Body of pancreas (tissue), 4 donors: ENCODE measurements at places on chromosomes 11 and 22.
A peak's percentile ranks its signal among the peaks of the same experiment; 100 is the strongest.

DNA sequence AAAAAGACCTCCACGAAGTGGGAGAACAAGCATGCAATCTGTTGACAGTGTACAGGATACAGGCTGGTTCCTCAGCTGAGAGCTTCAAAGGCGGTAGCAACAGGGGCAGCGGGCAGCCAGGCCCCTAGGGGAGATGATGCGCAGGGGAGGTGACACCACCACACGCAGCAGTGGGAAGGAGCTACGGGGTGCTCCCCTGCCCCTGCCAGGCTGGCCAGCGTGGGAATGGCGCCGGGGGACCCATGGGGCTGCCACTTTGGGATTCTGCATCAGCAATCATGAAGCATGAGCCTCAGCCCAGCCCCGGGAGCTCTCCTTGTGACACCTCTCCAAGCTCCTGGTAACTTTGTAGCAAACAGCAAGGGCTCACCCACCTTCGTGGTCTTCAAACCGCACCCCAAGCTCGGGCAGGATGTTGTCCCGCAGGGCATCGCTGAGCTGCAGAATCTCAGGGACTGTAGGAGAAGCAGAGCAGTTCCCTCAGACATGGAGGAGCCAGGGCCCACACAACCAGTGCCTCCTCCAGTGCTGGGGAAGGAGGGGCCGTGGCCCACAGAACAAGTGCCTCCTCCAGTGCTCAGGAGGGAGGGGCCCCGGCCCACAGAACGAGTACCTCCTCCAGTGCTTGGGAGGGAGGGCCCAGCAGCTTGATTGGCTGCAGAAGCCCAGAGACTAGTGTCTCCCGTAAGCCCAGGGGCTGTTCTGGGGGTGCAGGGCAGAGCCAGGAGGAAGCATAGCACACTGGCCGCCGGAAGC, 14.6 kb upstream of the NAP1L4 start:
- H3K27me3 ChIP-seq: no peaks in the 10 kb centered on the region
- no peak overlapping the region for H3K4me3 ChIP-seq
- no peak overlapping the region for H3K27ac ChIP-seq
- peaks cover 13% of the 10 kb centered on the region for H3K36me3 ChIP-seq
- peaks cover 4% of the 10 kb centered on the region for H3K4me1 ChIP-seq

- no peaks in the 10 kb centered on the region for H3K27me3 ChIP-seq
- no peaks in the 10 kb centered on the region for H3K36me3 ChIP-seq
- no peak for DNase-seq
- H3K4me1 ChIP-seq: no peaks in the 10 kb centered on the region
Measured at GRCh38 chr11:106131998-106132397, 54.5 kb downstream of the AASDHPPT start.

DNA sequence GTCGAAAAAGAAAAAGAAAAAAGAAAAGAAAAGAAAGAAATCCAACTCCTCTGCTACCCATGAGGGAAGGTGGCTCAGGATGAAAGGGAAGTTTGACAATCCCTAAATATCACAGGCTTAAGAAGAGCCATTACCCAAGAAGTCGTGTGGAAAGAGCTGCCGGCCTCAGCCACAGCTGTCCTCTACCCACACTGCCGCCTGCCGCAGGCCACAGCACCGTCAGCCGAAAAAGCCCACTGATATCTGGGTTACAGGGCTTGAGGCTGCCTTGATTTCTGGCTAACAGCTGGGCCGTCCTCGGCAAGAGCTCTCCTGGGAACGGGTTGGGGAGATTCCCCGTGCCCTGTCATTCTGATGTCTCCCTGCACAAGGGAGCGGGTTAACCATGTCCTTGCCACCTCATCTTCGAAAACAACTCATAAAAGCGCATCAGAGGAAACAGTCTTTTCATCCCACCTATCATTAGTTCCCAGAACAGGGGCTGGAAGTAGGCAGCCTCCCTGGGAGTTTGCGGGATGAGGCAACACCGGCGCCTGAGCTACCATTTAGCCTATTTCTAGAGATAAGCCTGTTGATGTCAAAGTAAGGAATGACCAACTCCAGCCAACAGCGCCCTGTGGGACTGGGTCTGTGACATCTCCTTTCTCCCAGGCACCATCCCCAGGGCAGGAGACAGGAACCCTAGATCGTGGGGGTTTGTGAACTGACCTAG, 21.8 kb upstream of the SNX32 start:
- no peaks in the 10 kb centered on the region for H3K36me3 ChIP-seq
- DNase-seq: no peak
- H3K4me1 ChIP-seq: peaks cover 4% of the 10 kb centered on the region
- no peak overlapping the region for H3K4me3 ChIP-seq

- H3K36me3 ChIP-seq: no peaks in the 10 kb centered on the region
- no peak overlapping the region for H3K27ac ChIP-seq
- no peak for DNase-seq
- peaks cover 30% of the 10 kb centered on the region for H3K4me1 ChIP-seq
- H3K4me3 ChIP-seq: no peak overlapping the region
Measured at GRCh38 chr11:2272228-2272945, 2.0 kb upstream of the ASCL2 start.

- H3K4me3 ChIP-seq: no peak overlapping the region
- H3K27me3 ChIP-seq: no peaks in the 10 kb centered on the region
- no peaks in the 10 kb centered on the region for H3K36me3 ChIP-seq
- no peak for DNase-seq
- H3K4me1 ChIP-seq: no peaks in the 10 kb centered on the region
Measured at GRCh38 chr11:26105762-26106423, 226.0 kb upstream of the ANO3 start.

GRCh38 chr11:29260939-29261705, 755.7 kb downstream of the KCNA4 start:
- no peak for DNase-seq
- no peaks in the 10 kb centered on the region for H3K4me1 ChIP-seq

DNA sequence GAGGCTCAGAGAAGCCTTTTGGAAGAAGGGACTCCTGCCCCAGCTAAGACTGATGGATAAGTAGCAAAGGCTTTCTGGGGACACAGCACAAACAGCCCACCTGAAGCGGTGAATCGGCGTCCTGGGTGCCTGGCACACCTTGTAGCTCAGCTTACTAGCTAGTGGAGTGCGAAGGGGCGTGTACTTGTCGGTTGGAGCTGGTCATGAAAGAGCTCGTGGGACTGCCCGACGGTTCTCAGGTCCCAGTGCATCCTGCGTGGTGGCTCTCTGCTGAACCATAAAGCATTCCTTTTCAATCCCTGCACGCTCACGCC, 690 bp upstream of the UVRAG start:
- H3K36me3 ChIP-seq: no peaks in the 10 kb centered on the region
- DNase-seq: no peak
- H3K27ac ChIP-seq: peak overlapping the region; percentile 86
- no peaks in the 10 kb centered on the region for H3K27me3 ChIP-seq
- no peak overlapping the region for H3K4me3 ChIP-seq

DNA sequence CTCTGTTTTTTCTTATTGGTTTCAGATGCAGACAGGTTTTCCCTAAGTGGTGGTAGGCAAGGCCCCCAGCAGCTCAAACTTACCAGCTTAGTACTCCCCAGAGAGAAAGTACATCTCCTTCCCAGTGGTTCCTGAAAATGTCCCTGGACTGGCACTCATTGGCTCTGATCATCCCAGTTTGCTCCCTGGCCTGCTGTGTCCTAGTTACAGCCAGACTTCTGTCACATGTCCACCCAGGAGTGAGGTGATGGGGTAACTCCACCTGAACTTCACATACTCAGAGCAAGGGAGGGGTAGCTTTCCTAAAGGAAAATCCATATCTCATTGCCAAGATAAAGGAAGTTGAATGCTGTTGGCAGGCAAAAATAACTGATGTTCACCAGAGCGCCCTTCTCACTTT, 237.0 kb upstream of the MPPED2 start:
- no peak overlapping the region for H3K27ac ChIP-seq
- H3K27me3 ChIP-seq: no peaks in the 10 kb centered on the region
- peaks cover 51% of the 10 kb centered on the region for H3K4me1 ChIP-seq
- no peaks in the 10 kb centered on the region for H3K36me3 ChIP-seq
- DNase-seq: no peak

- no peak overlapping the region for H3K27ac ChIP-seq
- peaks cover 15% of the 10 kb centered on the region for H3K36me3 ChIP-seq
- no peak for DNase-seq
- no peak overlapping the region for H3K4me3 ChIP-seq
- no peaks in the 10 kb centered on the region for H3K27me3 ChIP-seq
Measured at GRCh38 chr11:47326198-47326597, 26.3 kb downstream of the MYBPC3 start.

GRCh38 chr11:114136686-114137640, 77.5 kb downstream of the ZBTB16 start:
- H3K4me1 ChIP-seq: peaks cover 79% of the 10 kb centered on the region
- no peak for DNase-seq
- no peak overlapping the region for H3K4me3 ChIP-seq
- H3K27ac ChIP-seq: no peak overlapping the region
- no peaks in the 10 kb centered on the region for H3K36me3 ChIP-seq

DNA sequence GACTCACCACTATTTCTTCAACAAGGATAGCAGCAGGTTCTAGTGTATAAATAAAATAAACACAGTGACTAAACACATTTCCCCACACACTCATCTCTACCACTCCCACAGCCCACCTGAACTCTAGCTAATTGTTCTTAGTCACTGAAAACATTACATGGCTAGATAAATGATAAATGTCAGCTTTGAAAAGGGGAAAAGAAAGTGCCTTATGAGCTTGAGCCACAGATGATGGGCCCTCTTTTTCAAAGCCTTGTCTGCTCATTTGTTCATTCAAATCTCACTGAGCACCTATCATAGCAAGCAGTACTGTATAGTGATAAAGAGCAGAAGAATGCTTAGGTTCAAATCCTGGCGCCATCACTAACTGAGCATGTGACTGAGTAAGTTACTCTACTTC, 58.3 kb downstream of the SIK3 start:
- H3K4me1 ChIP-seq: peaks cover 32% of the 10 kb centered on the region
- no peak overlapping the region for H3K4me3 ChIP-seq
- H3K27ac ChIP-seq: no peak overlapping the region
- DNase-seq: no peak
- no peaks in the 10 kb centered on the region for H3K36me3 ChIP-seq
- H3K27me3 ChIP-seq: no peaks in the 10 kb centered on the region

- H3K36me3 ChIP-seq: peaks cover 3% of the 10 kb centered on the region
- H3K27ac ChIP-seq: no peak overlapping the region
- no peaks in the 10 kb centered on the region for H3K27me3 ChIP-seq
Measured at GRCh38 chr11:63459586-63459985, 31.4 kb downstream of the PLAAT5 start.

DNA sequence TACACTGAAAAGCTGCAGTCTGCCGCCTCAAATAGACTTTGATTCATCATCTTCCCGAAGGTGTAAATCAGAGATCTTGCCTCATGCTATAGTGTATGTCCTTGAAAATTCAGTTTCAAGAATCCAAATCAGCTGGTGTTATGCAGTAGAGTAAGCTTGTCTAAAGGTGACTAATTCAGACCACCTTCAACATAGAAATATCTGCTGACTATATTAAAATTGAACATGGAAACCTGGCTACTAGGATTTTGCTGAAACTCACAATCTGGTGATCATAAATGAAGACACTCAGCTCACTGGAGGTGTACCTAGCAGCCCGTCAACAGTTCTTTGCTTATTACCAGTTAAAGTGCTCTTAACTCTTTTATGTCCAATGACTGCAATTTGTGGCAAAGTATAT, 266.6 kb downstream of the CADM1 start:
- no peaks in the 10 kb centered on the region for H3K4me1 ChIP-seq
- no peaks in the 10 kb centered on the region for H3K27me3 ChIP-seq
- no peak for DNase-seq
- no peak overlapping the region for H3K27ac ChIP-seq

- no peak overlapping the region for H3K4me3 ChIP-seq
- H3K27ac ChIP-seq: no peak overlapping the region
- H3K36me3 ChIP-seq: no peaks in the 10 kb centered on the region
- DNase-seq: no peak
- no peaks in the 10 kb centered on the region for H3K4me1 ChIP-seq
- H3K27me3 ChIP-seq: no peaks in the 10 kb centered on the region
Measured at GRCh38 chr11:26070714-26071380, 261.1 kb upstream of the ANO3 start.

DNA sequence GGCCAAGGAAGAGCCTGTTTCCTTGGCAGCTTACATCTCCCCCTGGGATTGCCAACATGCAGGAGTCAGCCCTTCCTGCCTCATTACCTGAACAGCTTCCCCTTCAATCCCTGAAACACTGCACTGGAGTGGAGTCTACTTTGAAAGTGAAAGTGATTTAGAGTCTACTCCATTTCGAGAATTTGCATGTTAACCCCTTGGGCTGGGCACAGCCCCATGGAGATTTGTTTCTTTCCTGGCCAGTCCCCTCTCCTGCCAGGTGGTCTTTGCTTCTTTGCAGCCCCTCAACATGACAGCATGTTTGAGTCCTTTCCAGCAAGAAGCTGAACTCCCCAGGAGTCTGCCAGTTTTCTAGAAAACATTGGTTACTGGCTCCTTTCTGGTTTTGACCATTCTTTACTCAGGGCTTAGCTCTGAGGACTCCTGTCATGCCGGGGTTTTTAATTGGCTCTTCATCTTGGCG, 59.9 kb downstream of the TRAF6 start:
- H3K4me3 ChIP-seq: no peak overlapping the region
- peak overlapping the region; percentile 55 for H3K27ac ChIP-seq
- DNase-seq: no peak
- no peaks in the 10 kb centered on the region for H3K27me3 ChIP-seq
- H3K4me1 ChIP-seq: peaks cover 33% of the 10 kb centered on the region
- no peaks in the 10 kb centered on the region for H3K36me3 ChIP-seq

- no peak overlapping the region for H3K27ac ChIP-seq
- no peak overlapping the region for H3K4me3 ChIP-seq
- H3K27me3 ChIP-seq: no peaks in the 10 kb centered on the region
- peaks cover 6% of the 10 kb centered on the region for H3K4me1 ChIP-seq
- peak; percentile 17 for DNase-seq
- H3K36me3 ChIP-seq: no peaks in the 10 kb centered on the region
Measured at GRCh38 chr11:113189909-113190667, 124.3 kb upstream of the TTC12 start.

DNA sequence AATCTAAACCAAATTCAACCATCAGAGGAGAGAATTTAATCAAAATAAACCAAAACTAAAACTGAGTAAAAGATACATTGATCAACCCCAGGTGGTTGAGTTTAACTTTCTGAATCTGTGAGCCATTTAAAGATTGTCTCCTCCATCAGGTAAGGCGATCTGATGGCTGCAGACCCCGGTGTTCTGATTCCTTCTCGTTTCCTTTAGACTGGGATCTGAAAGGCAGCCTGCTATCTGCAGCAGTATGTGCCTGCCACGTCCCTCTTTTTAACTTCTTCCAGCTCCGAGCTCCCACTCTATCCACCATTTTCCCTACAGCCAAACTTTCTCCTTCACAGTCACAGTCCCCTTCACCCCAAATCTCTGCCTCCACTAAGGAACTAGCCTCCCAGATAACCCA, 66.1 kb upstream of the ARHGAP32 start:
- H3K27ac ChIP-seq: no peak overlapping the region
- no peak overlapping the region for H3K4me3 ChIP-seq
- no peaks in the 10 kb centered on the region for H3K27me3 ChIP-seq
- H3K36me3 ChIP-seq: no peaks in the 10 kb centered on the region
- H3K4me1 ChIP-seq: peaks cover 21% of the 10 kb centered on the region

DNA sequence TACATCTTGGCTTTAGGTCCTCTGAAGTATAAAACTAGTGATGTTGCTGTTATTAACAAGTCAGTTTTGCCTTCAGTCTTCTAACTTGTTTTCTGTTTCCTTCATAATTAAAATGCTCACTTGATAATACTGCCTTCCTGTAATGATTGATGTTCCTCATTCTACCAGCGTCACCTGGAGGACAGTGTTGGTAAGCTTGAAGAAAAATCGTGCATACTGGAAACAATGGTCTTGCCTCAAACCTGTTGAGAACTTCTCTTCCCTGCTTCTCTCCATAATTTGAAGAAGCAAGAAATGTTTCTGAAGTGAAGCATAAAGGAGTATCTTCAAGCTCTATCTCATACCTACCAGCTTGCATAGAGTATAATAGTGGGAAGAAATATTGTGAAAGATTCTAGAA, 3.0 kb downstream of the YWHAH start:
- no peaks in the 10 kb centered on the region for H3K27me3 ChIP-seq
- no peak overlapping the region for H3K4me3 ChIP-seq
- peak; percentile 26 for DNase-seq
